Iris pigment epithelial cell (primary cell): ENCODE measurements at places on chromosomes 16 and 17.

DNA sequence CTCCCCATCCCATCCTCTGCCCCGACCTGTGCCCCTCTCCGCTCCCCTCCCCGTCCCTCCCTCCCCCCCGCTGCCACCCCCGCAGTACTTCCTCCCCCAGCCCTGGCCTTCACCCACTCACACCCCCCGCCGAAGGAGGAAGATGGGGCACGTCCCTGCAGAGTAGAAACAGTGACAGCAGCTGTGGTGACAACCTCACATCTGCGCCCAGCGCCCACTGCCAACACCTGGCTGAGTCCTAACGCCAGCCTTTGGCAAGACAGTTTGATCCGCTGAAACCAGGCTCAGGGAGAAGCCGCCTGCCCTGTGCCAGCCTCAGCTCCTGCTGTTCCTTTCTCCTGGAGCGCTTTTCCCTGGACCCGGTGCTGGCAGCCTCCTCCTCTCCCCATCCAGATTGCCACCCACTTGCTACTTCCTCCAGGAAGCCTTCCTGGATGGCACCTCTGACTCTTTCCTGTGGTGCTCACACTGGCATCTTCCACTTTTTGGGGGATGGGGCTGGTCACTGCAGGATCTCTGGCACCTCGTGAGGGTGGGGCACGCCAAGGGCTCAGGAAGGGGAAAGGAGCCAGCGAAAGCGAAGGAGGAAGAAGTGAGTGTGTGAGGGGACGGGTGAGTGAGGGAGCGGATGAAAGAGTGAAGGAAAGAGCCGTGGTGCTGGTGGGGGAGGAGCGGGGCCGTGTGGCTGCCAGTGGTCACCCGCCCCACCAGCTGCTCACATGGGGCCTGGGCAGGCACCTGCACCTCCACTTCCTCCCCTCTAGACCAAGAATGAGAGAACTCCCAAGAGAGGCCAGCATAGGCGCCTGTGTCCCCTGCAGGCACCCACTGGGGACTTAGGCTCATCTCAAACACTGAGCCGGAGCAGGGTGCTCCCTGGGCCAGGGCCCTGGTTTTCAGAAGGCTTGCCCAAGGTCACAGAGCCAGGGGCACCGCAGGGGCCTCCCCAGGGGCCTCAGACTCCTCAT is 27.0 kb downstream of the ZFPM1 start:
- no peak for DNase-seq

DNA sequence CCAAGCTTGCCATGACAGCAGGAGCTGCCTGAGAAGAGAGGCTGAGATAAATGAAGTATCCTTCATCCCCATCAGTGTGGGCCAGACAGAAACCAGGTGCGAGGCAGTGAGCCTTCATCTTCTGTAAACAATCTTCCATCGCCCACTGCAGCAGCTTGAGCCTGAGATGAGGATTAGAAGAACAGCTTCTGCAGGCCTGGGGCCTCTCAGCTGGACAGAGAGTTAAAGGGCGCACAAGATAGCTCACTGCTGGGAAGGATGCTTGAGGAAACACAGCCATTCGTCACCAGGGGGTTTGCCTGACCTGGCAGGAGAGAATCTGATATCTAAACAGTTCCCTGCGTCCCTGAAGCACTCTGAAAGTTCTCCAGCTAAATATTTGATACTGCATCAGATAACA is 27.1 kb downstream of the HOXB1 start:
- peak; percentile 32 for DNase-seq

GRCh38 chr16:77896415-77897128 is 108.2 kb downstream of the VAT1L start:
- peak; percentile 31 for DNase-seq

- DNase-seq = peak; percentile 55
Observed at GRCh38 chr16:69190598-69190997, 3.6 kb downstream of the SNTB2 start.

- no peak for DNase-seq
Observed at GRCh38 chr16:2175454-2175853, 19.9 kb downstream of the TRAF7 start.

GRCh38 chr16:10752843-10753523 is 9.3 kb downstream of the NUBP1 start:
- no peak for DNase-seq
